ENCODE measurements at places on chromosomes 1 and 21.
A peak's percentile ranks its signal among the peaks of the same experiment; 100 is the strongest.

DNA sequence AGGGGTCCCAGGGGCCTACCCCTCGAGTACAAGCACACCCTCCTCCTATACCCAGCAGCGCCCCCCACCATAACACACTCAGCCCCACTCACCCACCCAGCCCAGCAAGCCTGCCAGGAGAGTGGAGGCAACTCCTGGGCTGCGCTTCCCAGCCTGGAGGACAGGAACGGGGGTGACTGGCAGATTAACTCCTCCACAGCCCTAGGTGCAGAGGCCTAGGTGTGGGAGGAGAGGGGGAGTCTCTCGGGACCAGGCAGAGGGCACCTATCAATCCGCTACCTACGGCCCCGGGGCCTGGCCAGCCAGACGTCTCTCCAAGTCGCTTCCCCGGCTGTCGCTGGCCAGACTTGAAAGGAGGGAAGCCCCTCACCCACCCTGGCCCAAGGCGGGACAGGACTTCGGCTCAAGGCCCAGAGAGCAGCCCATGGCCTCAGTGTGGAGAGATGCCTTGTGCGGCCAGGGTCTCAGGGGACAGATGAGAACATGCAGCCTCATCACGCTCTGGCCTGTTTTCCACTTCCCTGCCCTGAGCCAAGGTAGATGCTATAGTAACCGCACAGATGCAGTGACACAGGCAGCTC is 24.9 kb downstream of the MATN1 start:
- no peak for DNase-seq

GRCh38 chr1:163528710-163529348 is 207.1 kb downstream of the NUF2 start:
- peak; percentile 57 for DNase-seq

DNA sequence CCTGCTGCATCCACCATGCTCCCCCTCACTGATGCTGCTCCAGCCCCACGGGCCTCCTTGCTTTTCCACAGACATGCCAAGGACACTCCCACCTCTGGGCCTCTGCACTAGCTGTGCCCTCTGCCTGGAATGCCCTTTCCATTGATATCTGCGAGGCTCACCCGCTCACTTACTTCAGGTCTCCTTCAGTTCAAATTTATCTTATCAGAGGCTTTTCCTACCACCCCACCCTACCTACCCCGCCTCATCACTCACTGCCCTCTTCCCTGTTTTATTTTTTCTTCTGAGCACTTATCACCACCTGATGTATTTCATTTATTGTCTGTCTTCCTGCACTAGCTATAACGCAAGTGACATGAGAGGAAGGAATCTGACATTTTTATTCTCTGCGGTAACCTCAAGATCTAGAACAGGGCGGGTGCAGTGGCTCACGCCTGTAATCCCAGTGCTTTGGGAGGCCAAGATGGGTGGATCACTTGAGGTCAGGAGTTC is 7.0 kb downstream of the HSPG2 start:
- no peak for DNase-seq

GRCh38 chr1:155241069-155241679 is 14.1 kb downstream of the ENTREP3 start:
- peak; percentile 91 for DNase-seq

DNA sequence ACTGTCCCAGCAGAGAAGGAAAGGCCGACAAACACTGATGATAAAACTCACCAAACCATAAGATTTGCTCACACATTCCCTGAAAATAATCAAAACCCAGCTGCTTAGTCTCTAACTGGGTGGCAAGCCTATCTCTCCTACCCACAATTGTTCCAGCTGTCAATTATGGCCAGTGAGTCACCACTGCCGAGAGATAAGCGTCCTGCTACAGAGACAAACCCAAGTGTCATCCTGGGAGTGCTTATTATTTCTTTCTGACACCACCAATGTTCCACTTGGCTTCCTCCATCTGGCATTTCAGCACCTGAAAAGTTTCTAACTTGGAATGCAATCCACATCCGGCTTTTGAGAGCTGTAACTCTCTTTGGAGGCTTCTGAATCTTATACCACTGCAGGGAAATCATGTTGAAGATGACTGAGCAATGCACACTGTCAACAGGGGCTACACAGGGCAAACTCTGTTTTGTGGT is 51.5 kb upstream of the VAV3 start:
- DNase-seq = peak; percentile 57

DNA sequence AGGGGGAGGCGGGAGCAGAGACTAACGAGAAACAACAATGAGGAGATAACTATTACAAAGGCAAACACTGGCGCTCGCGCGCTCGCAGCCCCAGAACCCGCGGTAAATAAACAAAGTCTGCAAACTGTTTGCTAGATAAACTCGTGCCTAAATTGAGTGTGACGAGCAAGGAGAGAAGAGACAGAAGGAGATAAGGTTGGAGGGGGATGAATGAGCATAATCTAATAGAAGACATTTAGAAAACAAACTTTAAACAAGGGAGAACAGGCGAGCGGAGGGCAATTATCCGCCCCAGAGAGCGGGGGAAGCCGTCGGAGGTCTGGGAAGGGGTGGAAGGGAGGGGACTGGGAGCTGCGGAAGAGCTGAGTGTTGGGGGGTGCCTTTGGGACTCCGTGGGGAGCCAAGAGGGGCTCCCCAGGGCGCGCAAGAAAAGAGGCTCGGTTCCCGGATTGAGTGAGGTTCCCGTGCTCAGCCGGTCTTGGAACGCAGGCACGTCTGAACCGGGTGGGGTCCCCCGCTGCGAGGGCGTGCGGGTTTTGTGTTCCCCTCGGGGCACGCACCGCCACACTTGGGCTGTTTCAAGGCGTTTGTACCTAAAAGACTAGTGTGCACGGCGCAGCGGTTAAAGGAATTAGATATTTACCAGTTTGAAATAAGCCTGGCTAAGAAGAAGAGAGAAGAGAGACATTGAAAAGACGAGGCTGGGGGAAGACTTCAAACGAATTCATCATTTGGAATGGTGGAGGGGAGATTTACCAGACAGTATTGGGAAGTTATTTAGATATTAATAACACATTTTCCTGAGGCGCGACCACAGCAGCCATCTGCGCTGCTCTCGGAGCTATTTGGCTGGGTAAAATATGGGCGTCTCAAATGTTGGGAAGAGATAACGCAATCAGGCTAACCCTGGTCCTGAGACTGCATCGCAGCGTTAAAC is 10.6 kb downstream of the PAX7 start:
- peak; percentile 23 for DNase-seq

- DNase-seq = no peak
Measured at GRCh38 chr1:43968348-43968948, 1.4 kb upstream of the DPH2 start.

GRCh38 chr1:9792156-9793042 is 31.4 kb downstream of the CLSTN1 start:
- peak; percentile 94 for DNase-seq

DNA sequence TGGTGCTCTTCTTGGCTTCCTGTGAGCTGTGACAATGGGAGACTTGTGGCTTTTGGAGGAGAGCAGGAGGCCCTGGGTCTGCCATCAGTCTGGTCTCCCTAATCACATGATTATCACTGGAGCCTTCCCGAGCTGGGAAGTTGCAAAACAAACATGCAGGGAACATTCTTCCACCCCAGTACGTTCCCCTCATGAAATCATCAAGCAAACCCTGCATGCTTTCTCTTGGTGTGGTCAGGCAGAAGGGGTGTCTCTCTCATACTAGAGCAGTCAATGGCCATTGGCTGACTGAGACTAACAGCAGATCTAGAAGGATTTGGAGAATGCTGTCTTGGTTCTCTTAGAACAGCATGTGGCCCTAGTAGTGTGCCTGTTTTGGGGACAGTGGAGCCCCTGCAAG is 111.2 kb downstream of the LIPI start:
- no peak for DNase-seq

GRCh38 chr1:46436844-46437243 is 42.7 kb downstream of the FAAH start:
- no peak for DNase-seq

DNA sequence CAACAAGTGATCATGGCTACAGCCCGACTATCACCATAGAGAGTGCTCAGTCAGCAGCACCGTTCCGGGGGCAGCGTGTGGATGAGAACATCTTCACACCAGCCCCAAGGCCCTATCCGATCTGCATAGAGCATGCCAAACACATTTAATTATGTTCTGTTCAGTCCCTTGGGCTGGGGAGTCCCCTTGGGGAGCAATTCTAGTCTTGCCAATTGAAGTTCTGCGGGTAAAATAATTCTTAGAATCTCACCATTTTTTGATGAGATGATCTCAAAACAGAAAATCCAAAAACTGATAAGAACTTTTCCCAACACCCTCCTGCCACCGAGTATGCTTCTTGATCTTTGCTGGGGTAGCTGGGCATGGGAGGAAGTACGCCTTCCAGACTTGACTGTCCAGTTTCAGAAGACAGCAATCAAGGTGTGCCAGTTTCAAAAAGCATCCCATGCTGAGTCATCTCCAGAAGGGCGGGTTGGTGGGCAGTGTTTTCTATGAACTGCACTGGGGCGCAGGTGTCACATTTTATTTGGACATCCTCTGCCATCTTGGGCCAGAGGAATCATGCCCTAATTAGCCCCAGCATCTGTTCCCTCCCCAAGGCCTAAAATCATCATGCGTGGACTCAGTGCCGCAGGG is 20.8 kb upstream of the PTPRF start:
- no peak for DNase-seq

- DNase-seq = no peak
Measured at GRCh38 chr1:176878750-176879536, 285.6 kb downstream of the ASTN1 start.

GRCh38 chr1:34398916-34399275 is 222.2 kb downstream of the C1orf94 start:
- DNase-seq = no peak

- DNase-seq = peak; percentile 44
Measured at GRCh38 chr1:186511761-186512637, 51.1 kb upstream of the PDC start.
